Kidney (tissue), 22 donors: ENCODE measurements at places on chromosomes 12 and 14. TPM values are rescaled to one million over a fixed set of nuclear protein-coding genes. Genes with fewer than 3 reads are reported as not detected.

PTGER2 gene
- 3.4 TPM for polyA plus RNA-seq

TMEM253 gene
- polyA plus RNA-seq: 0.43 TPM

SELPLG gene
- polyA plus RNA-seq: 3.7 TPM

RNU4-1 gene
- polyA plus RNA-seq: not detected

LPAR5 gene
- polyA plus RNA-seq: 0.97 TPM

LTB4R gene
- polyA plus RNA-seq: 4.6 TPM

REP15 gene
- 1.3 TPM for polyA plus RNA-seq

CCDC196 gene
- not detected for polyA plus RNA-seq

- DNase-seq: no peak
Observed at GRCh38 chr12:128008341-128008740, 258.6 kb upstream of the TMEM132C start.

DNA sequence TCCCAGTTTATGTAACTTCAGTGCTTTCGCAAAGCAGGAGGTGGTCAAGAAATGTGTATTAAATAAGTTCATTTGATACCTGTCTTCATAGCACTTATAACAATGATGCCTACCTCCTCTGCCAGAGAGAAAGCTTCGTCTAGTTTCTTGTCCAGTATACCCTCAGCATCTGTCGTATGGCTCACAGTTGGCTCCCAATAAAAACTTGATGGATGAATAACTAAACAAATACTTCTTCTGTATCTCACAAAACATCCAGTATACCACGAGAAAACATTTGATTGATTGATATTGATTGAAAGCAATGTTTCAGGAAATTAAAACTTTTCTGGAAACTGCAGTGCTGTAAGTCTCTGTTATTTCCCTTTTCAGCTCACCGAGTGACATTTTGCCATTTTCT lies 26.9 kb upstream of the PTGDR start:
- DNase-seq: no peak

GRCh38 chr14:91729756-91730155 lies 2.1 kb downstream of the CATSPERB start:
- no peak for DNase-seq

- DNase-seq: no peak
Observed at GRCh38 chr12:39352471-39353017, 90.4 kb downstream of the KIF21A start.

- no peak for DNase-seq
Observed at GRCh38 chr12:95796982-95797289, 6.4 kb upstream of the NTN4 start.

GRCh38 chr14:66359500-66359899 lies 126.7 kb upstream of the CCDC196 start:
- peak; percentile 73 for DNase-seq

- no peak for DNase-seq
Observed at GRCh38 chr12:16586350-16587109, 19.4 kb downstream of the LMO3 start.
